ENCODE measurements at places on chromosomes 5 and 9.

- no peak for DNase-seq
Observed at GRCh38 chr5:123441408-123441807, 18.2 kb upstream of the CEP120 start.

- no peak for DNase-seq
Observed at GRCh38 chr5:94857111-94857510, 238.6 kb downstream of the SLF1 start.

- DNase-seq = no peak
Observed at GRCh38 chr9:97548379-97548778, 46.9 kb downstream of the TMOD1 start.

- no peak for DNase-seq
Observed at GRCh38 chr5:172453986-172454357, 353 bp downstream of the SH3PXD2B start.

GRCh38 chr9:137461663-137462395 is 2.7 kb upstream of the NSMF start:
- peak; percentile 92 for DNase-seq

Data from stimulated activated effector memory CD8-positive, alpha-beta T cell treated with anti-CD3 and anti-CD28 coated beads, Interleukin-12 subunit alpha, Interleukin-12 subunit beta, amount 100 ng/mL, for 72 hours (primary cell).